ENCODE measurements at places on chromosomes 3 and 15.

GRCh38 chr15:74978503-74978902 is 16.9 kb upstream of the SCAMP5 start:
- no peak for DNase-seq

- no peak for DNase-seq
Observed at GRCh38 chr15:59553879-59554735, 57.5 kb upstream of the GCNT3 start.

GRCh38 chr3:16349986-16350596 is 85.1 kb downstream of the OXNAD1 start:
- DNase-seq, result no peak

DNA sequence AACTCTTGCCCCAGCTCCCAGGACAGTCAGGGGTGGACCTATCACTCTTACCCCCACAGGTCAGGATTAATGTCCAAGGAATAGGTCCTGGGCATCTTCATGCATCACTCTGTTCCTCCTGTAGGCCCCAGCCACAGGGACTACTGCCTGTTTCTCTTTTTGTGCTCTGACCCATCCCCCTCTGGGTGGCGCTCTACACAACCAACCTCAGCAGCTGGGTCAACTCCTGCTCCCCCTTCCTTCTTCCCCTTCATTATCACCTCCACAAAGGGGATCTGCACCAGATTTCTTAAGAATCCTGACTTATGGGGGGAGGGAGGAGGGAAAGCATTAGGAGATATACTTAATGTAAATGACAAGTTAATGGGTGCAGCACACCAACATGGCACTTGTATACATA is 12.2 kb upstream of the TRANK1 start:
- no peak for DNase-seq

- DNase-seq, result no peak
Observed at GRCh38 chr3:119557877-119558269, 1.5 kb downstream of the CD80 start.

GRCh38 chr3:21754839-21755238 is 3.8 kb upstream of the ZNF385D start:
- no peak for DNase-seq

DNA sequence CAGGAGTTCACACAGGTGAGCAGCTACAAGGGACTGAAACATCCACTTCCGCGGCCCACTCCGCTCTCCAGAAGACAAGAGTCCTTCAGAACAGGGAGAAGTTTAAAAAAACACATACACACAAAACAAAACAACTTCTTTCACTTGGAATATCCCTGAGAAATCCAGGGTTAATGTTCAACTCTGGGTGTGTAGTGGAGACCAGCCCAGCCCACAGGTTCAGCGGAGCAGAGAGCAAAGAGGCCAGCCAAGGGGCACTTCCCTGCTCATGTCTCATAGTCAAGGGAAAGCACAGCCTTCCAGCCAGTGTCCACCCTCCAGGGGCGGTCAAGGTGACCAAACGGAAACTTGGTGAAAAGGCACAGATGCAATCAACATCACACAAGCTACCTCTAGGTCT is 41.6 kb downstream of the WNT5A start:
- no peak for DNase-seq

- DNase-seq, result no peak
Observed at GRCh38 chr3:115239717-115240116, 92.6 kb upstream of the ZBTB20 start.

DNA sequence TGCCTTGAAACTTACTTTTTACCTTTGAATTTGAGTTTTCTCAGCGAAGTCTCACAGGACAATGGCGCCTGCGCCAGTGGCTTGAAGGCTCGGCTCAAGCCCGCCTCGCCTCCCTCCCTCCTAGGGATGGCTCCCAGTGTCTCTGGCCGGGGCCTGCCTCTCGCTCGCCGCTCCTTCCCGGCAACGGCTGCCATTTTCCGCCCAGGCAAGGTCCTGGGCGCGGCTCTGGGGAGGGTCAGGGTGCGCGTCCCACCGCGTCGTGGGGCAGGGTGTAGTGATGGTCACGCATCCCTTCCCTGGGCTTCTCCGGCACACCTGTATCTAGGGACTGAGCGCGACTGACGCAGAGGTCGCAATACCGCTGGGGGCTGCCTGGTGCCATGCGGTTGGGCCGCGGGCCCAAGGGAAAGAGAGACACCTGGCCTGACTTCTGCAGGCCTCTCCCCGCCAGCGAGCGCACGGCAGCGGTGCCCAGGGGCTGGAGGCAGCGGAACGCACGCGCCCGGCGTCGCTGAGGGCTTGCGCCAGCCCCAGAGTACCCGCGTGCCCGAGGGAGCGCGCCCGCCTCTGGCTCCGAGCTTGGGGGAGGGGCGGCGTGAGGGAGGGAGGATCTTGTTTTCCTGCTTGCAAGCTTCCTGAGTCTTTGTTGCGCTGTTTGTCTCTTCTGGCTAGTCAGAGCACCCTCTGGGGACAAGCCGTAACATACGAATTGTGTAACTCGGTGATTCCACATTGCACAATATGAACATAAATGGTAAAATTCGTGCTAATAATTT is 20.7 kb upstream of the FEM1B start:
- DNase-seq, result peak; percentile 42

DNA sequence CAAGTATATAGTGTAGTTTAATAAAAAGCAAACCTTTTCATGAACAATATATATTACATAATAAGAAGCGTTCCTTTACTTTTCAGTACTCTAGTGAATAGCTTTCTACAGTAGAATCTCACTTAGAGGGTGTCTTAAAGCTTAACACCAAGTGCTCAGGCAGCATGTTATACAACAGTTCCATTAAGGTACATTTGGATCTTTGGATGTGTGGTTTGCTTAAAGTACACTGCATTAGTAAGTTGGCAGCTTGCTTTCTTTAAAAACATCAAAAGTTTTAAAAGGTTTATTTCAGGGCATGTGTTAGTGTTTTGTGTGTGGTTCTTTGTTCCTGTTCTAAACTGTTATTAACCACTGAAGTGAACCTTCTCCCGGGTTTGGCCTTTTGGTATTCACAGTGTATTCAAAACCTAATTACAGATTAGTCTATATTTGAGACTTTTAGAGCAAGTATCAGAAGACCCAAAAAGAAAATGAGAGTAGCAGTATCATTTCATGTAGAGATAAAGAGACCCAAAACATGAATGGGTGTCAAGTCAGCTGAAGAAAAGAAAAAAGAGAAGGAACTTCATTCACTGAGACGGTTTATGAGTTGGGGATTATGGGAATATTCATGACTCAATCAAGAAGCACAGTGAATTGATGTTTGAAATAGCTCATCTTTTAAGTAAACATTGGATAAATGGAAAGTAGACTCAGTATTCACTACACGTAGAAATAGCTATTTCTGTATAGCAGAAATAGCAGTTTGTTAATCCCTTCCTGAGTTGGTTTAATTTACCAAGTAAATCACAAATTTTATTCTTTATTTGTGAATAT is 93.9 kb downstream of the OPA1 start:
- DNase-seq, result no peak

DNA sequence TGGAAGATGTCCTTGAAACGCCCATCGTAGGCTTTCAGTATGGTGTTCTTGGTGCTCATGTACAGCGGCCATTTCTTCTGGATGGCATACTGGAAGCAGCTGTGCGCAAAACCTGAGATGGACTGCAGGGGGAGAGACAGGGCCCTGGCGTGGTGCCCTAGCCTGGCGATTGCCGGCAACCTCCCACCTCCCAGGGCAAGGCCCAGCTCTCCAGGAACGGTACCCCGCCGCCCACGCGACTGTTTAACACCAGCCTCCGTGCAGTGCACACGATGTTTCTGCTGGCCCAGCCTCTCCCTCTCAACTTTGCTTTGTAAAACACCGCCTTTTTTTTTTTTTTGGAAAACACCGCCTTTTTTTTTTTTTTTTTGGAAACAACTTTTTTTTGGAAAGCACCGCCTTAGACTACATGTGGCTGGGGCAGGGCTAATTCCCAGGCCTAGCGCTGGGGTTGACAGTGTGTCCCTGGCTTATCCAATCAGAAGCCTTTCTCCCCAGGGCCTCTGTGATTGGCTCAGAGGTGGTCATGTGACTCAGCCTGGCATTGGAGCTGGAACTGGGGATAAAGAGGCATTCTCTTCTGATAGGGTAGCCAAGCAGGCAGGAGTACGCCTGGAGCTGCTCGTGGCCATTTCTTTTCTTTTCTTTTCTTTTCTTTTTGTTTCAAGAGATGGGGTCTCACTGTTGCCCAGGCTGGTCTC is 14.7 kb downstream of the IDH2 start:
- DNase-seq, result no peak

- no peak for DNase-seq
Observed at GRCh38 chr15:66698971-66699370, 3.1 kb upstream of the SMAD6 start.

DNA sequence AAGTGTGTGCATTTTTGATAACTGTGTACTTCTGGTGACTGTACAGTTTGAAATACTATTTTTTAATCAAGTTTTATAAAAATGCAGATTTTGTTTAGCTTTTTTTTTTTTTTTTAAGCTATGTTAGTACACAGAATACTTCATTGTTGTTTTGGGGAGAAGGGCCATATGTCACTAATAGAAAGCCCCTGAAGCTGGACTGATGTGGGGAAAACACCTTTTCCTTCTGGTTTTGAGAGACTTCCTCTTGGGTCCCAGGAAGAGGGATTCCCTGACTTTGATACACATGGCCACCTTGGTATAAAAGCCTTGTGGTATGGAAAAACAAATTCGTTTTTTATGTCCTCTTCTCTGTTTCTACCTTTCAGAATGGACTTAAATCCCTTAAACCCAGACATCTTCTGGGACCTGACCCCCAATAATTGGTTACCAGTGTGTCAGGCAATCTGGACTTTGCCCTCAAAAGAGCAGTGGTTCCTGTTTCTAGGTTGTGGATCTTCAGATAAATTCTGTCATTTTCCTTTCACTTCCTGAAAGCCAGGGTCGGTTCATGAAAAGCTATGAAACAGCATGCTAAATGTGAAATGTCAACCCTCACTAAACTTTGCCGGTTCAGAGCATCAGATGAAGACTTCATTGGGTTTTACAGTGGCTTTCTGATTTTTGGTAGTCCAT is 31.1 kb upstream of the BLOC1S6 start:
- no peak for DNase-seq

- DNase-seq, result no peak
Observed at GRCh38 chr3:8464668-8465067, 37.0 kb upstream of the LMCD1 start.

DNA sequence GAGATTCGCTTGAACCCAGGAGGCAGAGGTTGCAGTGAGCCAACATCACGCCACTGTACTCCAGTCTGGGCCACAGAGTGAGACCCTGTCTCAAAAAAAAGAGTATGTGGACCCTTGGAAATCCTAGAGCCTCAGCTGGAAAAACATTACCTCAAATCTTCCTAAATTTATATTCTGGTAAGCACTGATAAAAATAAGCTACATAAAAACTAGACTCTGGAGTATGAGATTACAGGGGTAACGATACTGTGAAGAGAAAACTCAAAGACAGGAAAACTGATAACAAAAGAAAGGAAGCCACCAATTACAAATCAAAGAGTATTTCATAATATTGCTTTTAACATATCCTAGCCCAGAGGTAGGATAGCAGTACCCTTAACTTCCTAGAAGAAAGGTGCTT is 30.3 kb downstream of the SETD2 start:
- DNase-seq, result no peak

GRCh38 chr3:21682206-21682605 is 68.8 kb downstream of the ZNF385D start:
- DNase-seq, result no peak

DNA sequence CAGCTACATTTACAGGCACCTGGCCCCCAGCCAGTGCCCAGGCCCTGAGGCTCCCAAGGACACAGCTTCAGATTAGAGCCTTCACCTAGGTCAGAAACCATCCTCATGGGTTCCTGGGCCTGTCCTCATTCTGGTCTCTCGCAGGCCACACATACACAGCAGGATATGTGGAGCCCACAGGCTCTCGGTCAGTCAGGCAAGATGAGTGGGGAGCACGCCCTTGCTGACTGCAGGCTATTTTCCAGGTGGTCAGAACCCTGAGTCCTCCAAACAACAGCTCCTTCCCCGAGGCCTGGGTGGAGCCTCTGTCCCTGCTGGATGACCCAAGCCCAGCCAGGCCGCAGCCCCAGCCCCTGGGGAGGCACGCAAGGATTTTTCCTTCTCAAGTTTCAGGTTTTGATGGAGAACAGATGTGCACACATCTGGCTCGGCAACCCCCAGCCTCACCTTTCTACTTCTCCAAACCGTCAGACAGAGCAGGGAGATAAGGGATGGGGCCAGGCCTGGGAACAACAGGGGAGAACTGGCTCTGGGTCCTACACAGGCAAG is 1.6 kb downstream of the STRA6 start:
- DNase-seq, result no peak

GRCh38 chr3:129016356-129016719 is 15.2 kb downstream of the EFCC1 start:
- DNase-seq, result no peak

DNA sequence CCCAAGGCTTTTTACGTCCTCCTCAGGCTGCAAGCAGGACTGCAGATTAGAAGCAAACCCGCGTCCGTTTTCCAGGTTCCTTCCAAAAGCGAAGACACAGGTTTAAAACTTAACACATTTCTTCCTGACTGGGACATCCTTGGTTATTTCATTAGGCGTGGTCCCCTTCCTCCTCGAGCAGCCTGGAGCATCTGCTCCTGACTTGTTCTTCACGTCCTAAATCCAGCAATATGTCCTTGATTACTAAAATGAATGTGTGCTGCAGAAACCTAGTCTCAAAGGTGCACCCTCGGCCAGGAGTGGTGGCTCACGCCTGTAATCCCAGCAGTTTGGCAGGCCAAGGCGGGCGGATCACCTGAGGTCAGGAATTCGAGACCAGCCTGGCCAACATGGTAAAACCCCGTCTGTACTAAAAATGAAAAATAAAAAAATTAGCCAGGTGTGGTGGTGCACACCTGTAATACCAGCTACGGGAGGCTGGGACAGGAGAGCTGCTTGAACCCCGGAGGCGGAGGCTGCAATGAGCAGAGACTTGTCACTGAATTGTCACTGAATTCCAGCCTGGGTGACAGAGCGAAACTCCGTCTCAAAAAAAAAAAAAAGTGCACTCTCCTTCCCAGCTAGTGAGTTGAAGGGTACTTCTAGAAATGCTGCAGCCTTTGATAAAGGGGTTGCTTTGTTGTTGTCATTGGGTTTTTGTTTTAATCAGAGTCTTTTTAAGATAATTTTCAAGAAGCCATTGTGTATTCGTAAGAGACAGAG is 842 bp upstream of the LRIG1 start:
- DNase-seq, result no peak

DNA sequence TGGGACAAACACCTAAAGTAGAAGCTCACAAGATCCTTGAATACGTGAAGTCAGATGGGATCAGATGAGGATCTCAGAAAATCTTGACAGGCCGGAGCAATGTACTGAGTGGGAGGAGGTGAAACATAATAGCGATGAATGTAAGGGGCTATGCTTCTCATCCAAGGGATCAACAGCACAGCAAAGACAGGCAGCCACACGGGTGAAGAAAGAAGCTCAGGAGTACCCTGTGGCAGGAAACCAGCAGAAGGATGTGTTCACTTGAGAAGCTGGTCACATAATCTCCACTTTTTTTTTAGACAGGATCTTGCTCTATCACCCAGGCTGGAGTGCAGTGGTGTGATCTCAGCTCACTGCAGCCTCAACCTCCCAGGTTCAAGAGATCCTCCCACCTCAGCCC is 92.4 kb downstream of the MEGF11 start:
- DNase-seq, result no peak

GRCh38 chr15:31485911-31486461 is 159.4 kb downstream of the KLF13 start:
- no peak for DNase-seq

- no peak for DNase-seq
Observed at GRCh38 chr3:150840802-150841515, 64.3 kb downstream of the MINDY4B start.

GRCh38 chr3:159448902-159449301 is 539.7 kb upstream of the IL12A start:
- no peak for DNase-seq
